Activated T-helper 17 cell treated with anti-CD3 and anti-CD28 coated beads, Interleukin-2, amount 50 U/mL, for 72 hours (primary cell): ENCODE measurements at places on chromosomes 2 and 18. TPM values are rescaled to one million over a fixed set of nuclear protein-coding genes. Genes with fewer than 3 reads are reported as not detected.

SERPINB11 gene
- total RNA-seq, result not detected

- no peak for ATAC-seq
Measured at GRCh38 chr2:120917886-120918285, 182.2 kb downstream of the GLI2 start.

TMEM37 gene
- total RNA-seq, result not detected

GRCh38 chr2:120771781-120772208, 36.1 kb downstream of the GLI2 start:
- no peak for ATAC-seq

- ATAC-seq, result no peak
Measured at GRCh38 chr2:198756166-198756565, 701.6 kb downstream of the SATB2 start.

GRCh38 chr2:96953611-96953978, 32.8 kb downstream of the FAM178B start:
- no peak for ATAC-seq

BMP10 gene
- not detected for total RNA-seq

- no peak for ATAC-seq
Measured at GRCh38 chr2:147365622-147366021, 479.2 kb upstream of the ACVR2A start.

DNA sequence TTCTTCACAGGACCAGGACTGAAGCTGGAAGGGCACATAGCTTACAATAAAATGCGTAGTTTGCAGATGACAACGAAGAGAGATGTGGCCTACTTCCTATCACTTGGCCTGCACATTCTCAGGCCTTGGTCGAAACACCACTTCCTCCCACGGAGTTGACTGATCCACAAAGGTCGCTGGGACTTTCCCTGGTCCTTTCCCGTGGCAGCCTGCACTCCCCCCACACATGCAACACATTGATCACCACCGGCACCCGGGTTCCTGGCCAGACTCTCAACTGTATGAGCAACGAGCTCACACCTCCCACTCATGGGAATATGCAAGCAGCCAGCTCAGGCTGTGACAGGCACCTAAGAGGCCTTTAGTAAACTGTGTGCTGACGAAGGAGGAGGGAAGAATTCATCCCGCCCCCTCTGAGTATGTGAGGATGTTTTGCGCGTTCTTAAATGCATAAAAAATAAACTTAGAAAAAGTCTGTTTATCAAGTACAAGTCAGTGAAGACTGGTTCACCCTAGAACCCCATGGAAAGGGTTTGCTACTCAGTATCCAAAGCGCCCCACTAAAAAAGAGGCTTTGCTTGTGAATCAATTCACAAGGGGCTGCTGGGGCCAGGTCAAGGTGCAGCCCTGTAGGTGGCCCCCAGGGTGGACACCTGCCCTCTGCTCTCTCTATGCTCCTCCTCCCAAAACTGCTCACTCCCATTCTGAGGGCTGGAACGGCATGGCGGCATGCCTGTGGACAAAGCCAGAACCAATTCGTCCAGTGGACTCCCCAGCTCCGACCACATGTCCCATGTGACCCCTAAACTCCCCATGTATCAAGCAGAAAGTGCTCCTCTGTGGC, 154.3 kb downstream of the EIPR1 start:
- ATAC-seq, result peak; percentile 90
